ENCODE measurements at places on chromosomes 5 and 9. TPM values are rescaled to one million over a fixed set of nuclear protein-coding genes. Genes with fewer than 3 reads are reported as not detected.

Gene DNAJC18
- total RNA-seq: 46.6 TPM

Gene FBN2
- 8.6 TPM for total RNA-seq

Gene FSTL4
- total RNA-seq: 0.62 TPM

Gene SPTAN1
- 914 TPM for total RNA-seq

Gene COL5A1
- total RNA-seq: 4.5 TPM

Gene ZDHHC12
- total RNA-seq: 0.94 TPM

Gene SOX30
- not detected for total RNA-seq

Gene ANKRD34B
- total RNA-seq: 0.16 TPM
